SHP77 treated with DMSO at 0.1 percent for 48 hours (cell line): ENCODE measurements at places on chromosomes 13 and 19.
A peak's percentile ranks its signal among the peaks of the same experiment; 100 is the strongest.

- no peak for DNase-seq
Observed at GRCh38 chr13:79831556-79831955, 350.6 kb downstream of the NDFIP2 start.

- DNase-seq = no peak
Observed at GRCh38 chr13:33717775-33718174, 100.2 kb upstream of the RFC3 start.

DNA sequence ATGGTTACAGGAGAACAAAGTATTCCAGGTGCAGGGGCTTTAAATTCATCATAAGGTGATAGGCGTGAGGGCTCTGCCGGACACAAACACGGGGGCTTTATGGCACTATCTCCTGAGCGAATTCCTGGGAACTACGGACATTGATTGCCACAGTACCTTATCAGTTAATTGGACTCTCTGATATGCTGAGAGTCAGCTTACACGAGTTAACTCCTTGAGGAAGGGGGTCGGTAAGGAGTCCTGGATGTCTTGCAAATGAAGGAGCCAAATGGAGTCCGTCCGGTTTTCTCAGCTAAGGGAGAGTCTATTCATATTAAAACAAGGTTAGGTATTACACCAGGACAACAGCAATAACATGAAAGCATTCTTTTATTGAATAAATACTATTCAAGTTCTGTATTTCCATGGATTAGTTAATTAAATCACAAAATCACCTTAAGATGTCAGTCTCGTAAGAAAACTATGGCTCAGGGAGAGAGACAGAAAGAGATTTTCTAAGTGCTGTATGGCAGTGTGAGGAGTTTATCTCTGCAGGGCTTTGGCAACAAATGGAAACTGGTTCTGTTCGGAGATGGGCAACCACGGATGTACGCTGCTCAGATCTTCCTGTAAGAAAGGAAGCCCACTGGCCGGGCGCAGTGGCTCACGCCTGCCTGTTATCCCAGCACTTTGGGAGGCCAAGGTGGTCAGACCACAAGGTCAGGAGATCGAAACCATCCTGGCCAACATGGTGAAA lies 26.2 kb upstream of the HIF3A start:
- DNase-seq = no peak

GRCh38 chr13:46106839-46107371 lies 2.1 kb upstream of the CPB2 start:
- DNase-seq = no peak

- DNase-seq = no peak
Observed at GRCh38 chr13:98526182-98526512, 50.8 kb downstream of the STK24 start.

- peak; percentile 20 for DNase-seq
Observed at GRCh38 chr13:50401049-50401505, 385.8 kb downstream of the KCNRG start.

- DNase-seq = no peak
Observed at GRCh38 chr19:45066921-45067661, 9.2 kb downstream of the ZNF296 start.

DNA sequence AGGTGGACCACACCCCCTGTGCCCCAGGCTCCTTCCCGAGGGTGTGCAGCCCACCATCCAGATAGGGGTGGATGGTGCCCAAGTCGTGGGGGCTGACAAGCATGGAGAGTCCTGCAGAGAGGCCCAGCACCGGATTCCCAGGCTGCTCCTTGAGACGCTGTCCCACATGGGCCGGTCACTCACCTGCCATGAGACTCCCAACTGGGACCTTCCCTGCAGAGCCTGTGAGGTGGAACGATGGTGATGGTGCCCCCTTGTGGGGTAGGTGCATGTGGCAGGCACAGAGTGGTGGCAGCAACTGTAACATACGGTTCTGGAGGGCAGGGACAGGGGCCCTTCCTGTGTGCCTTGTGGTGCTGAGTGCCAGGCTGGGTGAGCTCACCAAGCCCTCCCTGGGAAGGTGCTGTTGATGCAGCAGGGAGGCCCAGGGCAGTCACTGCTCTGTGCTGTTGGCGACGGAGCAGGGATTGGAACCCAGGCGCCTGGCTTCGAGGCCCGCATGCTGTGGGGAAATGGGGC lies 33.1 kb downstream of the PPP1R37 start:
- no peak for DNase-seq

DNA sequence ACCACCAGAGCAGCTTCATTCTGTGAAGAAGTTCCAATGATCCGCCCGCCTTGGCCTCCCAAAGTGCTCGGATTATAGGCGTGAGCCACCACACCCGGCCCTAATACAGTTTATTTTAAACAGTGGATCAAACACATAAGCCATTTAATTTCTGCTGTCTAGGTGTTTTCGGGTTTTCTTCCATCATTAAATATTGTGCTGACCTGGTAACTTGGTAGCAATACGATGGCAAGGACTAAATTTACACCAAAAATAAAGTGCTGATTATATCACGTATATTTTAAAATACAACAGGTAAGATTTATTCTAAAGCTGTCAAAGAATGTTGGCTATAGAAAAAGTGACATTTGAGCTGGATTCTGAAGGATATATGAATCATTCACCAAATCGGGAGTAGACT lies 1.3 kb downstream of the MED4 start:
- DNase-seq = no peak

- DNase-seq = peak; percentile 27
Observed at GRCh38 chr13:40986101-40986856, 32.8 kb downstream of the ELF1 start.

- DNase-seq = no peak
Observed at GRCh38 chr13:62524498-62524897, 1108.8 kb upstream of the PCDH20 start.

DNA sequence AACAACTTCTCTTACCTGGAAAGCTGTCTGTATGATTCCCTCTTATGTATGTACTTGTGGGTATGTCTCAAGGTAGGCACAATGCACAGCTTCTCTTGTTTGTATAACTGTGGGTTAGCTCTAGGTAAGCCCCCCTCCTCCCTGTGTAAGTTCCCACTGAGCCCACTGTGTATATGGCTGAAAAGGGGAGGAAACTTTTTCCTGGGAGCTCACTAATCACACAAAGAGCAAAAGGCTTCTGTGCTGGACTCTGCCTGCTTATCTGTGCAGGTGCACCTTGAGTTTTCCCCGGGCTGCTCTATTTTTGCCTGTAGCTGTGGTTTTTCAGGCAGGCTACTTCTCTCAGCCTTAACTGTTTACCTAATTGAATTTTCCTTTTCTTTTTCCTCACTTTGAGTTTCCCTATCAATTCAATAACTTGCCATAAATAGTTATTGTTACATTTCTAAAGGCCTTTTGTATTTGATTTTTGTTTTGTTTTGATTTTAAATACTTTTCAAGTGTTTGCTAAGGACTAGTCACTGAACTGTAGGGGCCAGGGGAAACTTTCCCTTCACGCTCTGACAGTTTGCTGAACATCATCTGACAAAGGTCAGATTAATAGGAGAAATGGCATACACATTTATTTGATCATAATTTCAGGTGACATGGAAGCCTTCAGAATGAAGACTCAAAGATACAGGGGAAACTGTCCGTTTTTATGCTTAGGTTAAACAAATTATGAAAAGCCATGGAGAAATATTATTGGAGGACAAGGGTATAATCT lies 423.5 kb upstream of the ATXN8OS start:
- no peak for DNase-seq

DNA sequence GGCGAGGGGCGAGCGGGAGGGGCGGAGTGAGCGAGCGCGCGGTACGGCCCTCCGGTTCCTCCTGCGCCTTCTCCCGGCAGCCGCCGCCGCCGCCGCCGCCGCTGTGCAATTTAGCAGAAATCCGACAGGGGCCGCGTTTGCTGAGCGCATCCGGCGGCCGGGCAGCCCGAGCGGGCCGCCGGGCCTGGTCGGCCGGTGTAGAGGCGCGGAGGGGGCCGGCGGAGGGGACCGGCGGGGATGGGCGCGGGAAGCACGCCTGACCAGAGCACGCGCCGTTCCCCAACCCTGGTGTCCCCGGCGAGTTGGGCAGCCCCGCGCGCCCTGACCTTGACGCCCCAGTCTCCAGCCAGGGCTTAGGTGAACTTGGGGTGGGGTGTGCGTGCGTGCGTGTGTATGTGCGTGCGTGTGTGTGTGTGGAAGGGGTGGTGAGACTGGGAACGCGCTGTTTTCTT lies 144.5 kb upstream of the ZNF536 start:
- DNase-seq = no peak

DNA sequence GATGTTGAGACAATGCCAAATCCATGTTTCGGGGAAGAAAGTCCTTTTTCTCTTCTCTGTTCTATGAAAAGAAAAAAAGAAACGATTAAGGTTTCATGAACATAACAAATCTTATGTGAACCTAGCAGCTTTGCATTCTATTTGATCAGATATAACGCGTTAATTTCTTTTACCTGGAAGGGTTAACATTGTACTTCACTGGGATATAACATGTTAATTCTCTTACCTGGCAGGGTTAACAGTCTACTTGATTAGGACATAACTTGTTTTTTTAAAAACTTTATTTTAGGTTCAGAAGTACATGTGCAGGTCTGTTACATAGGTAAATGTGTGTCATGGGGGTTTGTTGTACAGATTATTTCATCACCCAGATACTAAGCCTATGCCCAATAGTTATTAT lies 68.8 kb downstream of the CPAMD8 start:
- no peak for DNase-seq

DNA sequence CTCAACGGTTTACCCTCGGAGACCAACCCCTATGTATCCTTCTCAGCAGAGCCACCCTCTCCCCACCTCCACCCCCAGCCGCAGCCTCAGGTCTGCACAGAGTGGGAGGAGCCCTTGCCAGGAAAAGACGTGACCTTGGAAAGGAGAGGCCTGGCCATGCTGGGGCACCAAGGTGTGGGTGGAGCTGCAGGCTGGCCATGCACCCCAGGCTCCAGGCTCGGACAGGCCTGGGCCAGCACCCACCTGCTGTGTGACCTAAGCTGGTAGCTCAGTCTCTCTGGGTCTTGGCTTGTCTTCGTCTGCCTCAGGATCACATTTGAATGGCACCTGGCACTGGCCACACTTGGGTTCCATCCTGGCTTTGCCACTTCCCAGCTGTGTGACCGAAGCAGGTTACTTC lies 29.5 kb downstream of the CCDC8 start:
- no peak for DNase-seq

- DNase-seq = peak; percentile 67
Observed at GRCh38 chr13:104253063-104253680, 1187.0 kb upstream of the SLC10A2 start.

DNA sequence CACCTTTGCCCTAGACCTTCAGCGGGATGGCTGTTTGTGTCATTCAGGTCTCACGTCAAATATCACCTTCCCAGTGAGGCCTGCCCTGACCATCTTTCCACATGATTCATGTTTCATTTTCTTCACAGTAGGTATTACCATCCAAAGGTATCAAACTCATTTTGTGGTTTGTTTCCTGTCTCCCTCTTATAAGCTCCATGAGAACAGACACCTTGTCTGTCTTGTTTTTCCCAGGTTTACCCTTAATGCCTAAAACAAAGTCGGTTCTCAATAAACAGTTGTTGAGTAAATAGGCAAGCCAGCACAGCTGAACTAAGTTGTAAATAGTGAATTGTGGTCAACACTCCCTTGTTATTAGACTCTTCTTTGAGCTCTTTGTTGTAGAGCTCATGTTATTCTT lies 122.6 kb upstream of the GJB6 start:
- DNase-seq = no peak

GRCh38 chr13:50016444-50016843 lies 1.2 kb downstream of the KCNRG start:
- no peak for DNase-seq

GRCh38 chr13:101841698-101842097 lies 389.2 kb downstream of the ITGBL1 start:
- DNase-seq = no peak

- DNase-seq = no peak
Observed at GRCh38 chr19:4380254-4380727, 20.1 kb downstream of the SH3GL1 start.

DNA sequence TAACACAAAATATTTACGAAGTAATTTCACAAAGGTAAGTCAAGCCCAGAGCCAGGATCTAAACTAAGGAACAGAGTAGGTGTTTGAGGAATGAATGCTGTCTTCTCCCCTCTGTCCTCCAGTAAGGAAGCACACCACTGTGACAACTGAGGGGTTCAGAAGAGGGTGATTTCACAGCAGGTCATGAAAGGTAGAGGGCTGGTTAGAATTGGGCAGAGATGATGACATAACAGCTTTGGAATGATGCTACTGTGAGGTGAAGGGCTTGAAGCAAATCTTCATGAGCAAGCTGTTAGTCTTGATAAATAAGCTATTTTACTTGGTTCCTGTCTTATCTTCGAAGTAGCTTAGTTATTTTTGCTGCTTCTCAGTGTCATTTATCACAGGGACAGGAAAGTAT lies 498.6 kb downstream of the FGF9 start:
- DNase-seq = no peak

DNA sequence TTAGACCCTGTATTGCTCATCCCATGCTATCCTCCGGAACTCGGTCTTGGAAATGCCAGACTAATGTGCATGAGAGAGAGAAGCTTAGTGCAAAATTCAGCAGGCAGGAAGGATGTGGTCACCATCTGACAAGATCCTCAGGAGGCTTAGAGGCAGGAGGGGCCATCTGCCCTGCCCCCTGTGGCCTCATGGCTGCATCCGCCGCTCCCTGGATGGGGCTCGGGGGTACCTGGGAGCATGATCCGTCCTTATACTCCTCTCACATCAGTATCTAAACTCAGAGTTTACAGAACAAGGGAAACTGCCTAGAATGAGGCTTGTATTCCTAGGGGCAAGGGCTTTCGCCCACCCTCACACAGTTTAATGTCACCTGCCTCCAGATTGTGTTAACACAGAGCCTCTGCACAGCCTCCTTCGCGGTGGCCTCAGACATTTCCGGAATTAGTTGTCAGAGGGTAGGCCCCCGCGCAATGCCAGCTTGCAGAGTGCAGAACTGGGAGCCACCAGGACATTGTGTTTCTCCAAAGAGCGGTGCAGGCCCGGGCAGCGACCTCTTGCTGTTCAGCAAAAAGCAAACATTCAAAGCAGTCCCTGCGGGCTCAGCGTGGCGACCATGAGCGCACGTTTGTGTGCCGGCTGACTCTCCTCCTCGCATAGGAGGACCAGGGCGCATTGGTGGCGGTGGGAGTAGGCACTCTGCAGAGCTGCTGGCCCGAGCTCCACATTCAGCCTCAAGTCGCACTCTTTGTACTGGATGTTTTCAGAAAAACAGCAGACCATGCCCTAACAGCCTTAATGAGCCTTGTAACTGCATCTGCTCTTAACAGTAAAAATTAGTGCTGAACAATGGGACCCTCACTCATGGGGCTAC lies 39.1 kb downstream of the GPR12 start:
- DNase-seq = peak; percentile 3

DNA sequence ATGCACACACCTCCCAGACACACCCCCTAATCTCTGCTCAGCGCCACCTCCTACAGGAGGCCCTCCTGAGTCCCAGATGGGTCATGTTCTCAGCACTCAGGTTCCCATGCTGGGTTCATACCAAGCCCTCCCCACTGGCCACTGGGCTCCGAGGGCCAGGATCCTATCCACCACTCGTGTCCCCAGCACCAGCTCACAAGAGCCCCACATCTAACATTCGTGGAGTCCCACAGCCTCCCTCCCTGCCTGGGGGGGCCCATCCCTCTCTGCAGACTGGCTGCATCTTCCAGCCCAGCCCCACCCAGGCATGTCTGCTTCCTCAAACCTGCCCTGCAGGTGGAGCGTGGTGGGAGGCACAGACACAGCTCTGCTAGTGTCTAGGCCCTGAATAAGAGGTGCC lies 227.4 kb downstream of the TUBA3C start:
- no peak for DNase-seq

GRCh38 chr19:48330012-48330681 lies 4.8 kb downstream of the EMP3 start:
- DNase-seq = peak; percentile 81

- DNase-seq = no peak
Observed at GRCh38 chr13:24172071-24172470, 11.6 kb downstream of the SPATA13 start.

GRCh38 chr13:77891041-77891440 lies 27.6 kb downstream of the EDNRB start:
- DNase-seq = no peak
